ENCODE measurements at places on chromosomes 6 and 20. TPM values are rescaled to one million over a fixed set of nuclear protein-coding genes. Genes with fewer than 3 reads are reported as not detected.
A peak's percentile ranks its signal among the peaks of the same experiment; 100 is the strongest.

GRCh38 chr6:97732045-97732444 is 449.0 kb upstream of the MMS22L start:
- DNase-seq, result no peak
- no peaks in the 10 kb centered on the region for H3K4me1 ChIP-seq
- H3K36me3 ChIP-seq, result no peaks in the 10 kb centered on the region
- no peak overlapping the region for H3K4me3 ChIP-seq

- no peaks in the 10 kb centered on the region for H3K4me1 ChIP-seq
- DNase-seq, result no peak
- H3K27me3 ChIP-seq, result no peaks in the 10 kb centered on the region
- H3K27ac ChIP-seq, result no peak overlapping the region
- no peaks in the 10 kb centered on the region for H3K36me3 ChIP-seq
Observed at GRCh38 chr6:35391240-35391968, 49.0 kb downstream of the PPARD start.

- no peaks in the 10 kb centered on the region for H3K36me3 ChIP-seq
- H3K4me3 ChIP-seq, result no peak overlapping the region
- H3K27ac ChIP-seq, result no peak overlapping the region
- no peaks in the 10 kb centered on the region for H3K27me3 ChIP-seq
Observed at GRCh38 chr6:129340983-129341382, 369.0 kb downstream of the ARHGAP18 start.

- no peaks in the 10 kb centered on the region for H3K27me3 ChIP-seq
- peaks cover 26% of the 10 kb centered on the region for H3K36me3 ChIP-seq
- peak overlapping the region; percentile 86 for H3K4me3 ChIP-seq
- no peaks in the 10 kb centered on the region for H3K4me1 ChIP-seq
- H3K27ac ChIP-seq, result peak overlapping the region; percentile 98
Observed at GRCh38 chr6:31651602-31652191, 764 bp downstream of the BAG6 start.

SLC17A9 gene
- total RNA-seq, result 2.3 TPM

NAPB gene
- total RNA-seq, result 6.1 TPM

HLA-G gene
- total RNA-seq, result not detected

DNA sequence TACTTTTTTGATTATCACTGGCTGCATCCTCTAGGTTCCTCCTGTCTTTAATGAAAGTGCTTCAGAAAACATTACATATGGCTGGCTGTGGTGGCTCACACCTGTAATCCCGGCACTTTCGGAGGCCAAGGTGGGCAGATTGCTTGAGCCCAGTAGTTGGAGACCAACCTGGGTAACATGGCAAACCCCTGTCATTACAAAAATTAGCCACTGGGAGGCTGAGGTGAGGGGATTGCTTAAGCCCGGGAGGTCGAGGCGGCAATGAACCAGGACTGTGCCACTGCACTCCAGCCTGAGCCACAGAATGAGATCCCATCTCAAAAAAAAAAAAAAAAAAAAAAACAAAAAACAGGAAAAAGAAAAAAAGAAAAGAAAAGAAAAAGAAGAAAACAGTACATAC is 35.3 kb downstream of the BEND3 start:
- H3K4me1 ChIP-seq, result peaks cover 6% of the 10 kb centered on the region
- no peaks in the 10 kb centered on the region for H3K27me3 ChIP-seq
- H3K4me3 ChIP-seq, result no peak overlapping the region
- no peak for DNase-seq
- H3K36me3 ChIP-seq, result no peaks in the 10 kb centered on the region

- no peak overlapping the region for H3K4me3 ChIP-seq
- H3K27me3 ChIP-seq, result no peaks in the 10 kb centered on the region
- H3K27ac ChIP-seq, result no peak overlapping the region
- H3K36me3 ChIP-seq, result no peaks in the 10 kb centered on the region
- no peaks in the 10 kb centered on the region for H3K4me1 ChIP-seq
- DNase-seq, result no peak
Observed at GRCh38 chr6:135601857-135602256, 104.3 kb upstream of the AHI1 start.

GRCh38 chr20:57440678-57441509 is 49.7 kb downstream of the RBM38 start:
- peak overlapping the region; percentile 73 for H3K27ac ChIP-seq
- H3K4me3 ChIP-seq, result no peak overlapping the region
- no peaks in the 10 kb centered on the region for H3K27me3 ChIP-seq
- H3K4me1 ChIP-seq, result peaks cover 11% of the 10 kb centered on the region
- DNase-seq, result peak; percentile 86

- peaks cover 4% of the 10 kb centered on the region for H3K4me1 ChIP-seq
- H3K36me3 ChIP-seq, result no peaks in the 10 kb centered on the region
- H3K4me3 ChIP-seq, result no peak overlapping the region
Observed at GRCh38 chr6:17032988-17033634, 68.7 kb upstream of the STMND1 start.

GRCh38 chr20:20063941-20064702 is 11.8 kb downstream of the CFAP61 start:
- no peaks in the 10 kb centered on the region for H3K36me3 ChIP-seq
- H3K4me3 ChIP-seq, result no peak overlapping the region
- DNase-seq, result no peak
- no peaks in the 10 kb centered on the region for H3K4me1 ChIP-seq
- peaks cover 15% of the 10 kb centered on the region for H3K27me3 ChIP-seq

Measured in heart right ventricle (tissue), 16 donors.